ENCODE measurements at places on chromosomes 1 and 21.

GRCh38 chr21:42533963-42534355 is 20.3 kb downstream of the SLC37A1 start:
- DNase-seq = no peak

- DNase-seq = no peak
These were observed 432.2 kb downstream of the PCP4 start for GRCh38 chr21:40299451-40299850.

DNA sequence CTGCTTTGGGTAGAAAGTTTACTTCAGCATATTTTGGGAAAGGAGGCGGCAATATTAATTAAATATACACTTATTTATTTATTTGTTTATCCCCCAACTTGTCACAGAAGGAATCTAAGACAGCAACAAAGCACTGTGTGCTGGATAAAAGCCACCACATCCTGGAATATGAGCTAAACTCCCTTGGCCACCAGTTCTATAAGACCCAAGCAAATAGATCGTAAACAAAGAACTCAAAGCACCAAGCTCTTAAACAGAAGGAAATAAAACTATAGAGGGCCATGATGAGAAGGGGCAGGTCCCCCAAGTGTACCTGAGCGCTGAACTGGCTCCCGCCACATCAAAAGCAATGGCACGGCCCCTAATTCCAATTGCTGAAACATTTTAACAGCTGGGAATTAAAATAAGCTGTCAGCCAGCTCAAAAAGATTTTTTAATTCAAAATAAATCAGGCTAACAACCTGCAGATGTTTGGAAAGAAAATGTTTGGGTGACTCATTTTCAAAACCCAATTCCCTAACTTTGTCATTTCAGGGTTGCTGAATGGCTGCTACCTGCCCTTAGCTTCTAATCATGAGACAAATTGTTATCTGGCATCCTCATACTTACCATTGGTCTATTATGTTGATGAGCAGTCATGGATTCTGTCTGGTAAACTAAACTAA is 127.1 kb downstream of the SLC30A10 start:
- DNase-seq = no peak

- peak; percentile 56 for DNase-seq
These were observed 177.0 kb downstream of the CLIC6 start for GRCh38 chr21:34845521-34846451.

DNA sequence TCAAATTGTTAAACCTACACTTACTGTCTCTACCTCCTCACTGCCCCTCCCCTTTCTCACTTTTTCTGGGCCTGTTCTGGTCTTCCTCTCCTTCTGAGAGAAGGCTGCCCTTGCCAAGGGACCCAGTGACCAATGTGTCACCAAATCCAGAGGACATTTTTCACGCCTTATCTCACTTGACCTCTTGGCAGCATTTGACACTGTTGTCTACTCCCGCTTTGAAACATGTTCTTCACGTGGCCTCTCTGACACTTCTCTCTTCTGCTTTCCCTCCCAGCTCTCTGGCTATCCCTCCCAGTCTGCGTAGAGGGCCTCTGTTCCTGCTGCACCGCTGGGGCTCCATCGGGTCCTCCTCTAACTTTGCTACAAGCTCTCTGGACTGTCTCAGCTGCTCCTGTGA is 25.3 kb downstream of the KCNQ4 start:
- DNase-seq = no peak

DNA sequence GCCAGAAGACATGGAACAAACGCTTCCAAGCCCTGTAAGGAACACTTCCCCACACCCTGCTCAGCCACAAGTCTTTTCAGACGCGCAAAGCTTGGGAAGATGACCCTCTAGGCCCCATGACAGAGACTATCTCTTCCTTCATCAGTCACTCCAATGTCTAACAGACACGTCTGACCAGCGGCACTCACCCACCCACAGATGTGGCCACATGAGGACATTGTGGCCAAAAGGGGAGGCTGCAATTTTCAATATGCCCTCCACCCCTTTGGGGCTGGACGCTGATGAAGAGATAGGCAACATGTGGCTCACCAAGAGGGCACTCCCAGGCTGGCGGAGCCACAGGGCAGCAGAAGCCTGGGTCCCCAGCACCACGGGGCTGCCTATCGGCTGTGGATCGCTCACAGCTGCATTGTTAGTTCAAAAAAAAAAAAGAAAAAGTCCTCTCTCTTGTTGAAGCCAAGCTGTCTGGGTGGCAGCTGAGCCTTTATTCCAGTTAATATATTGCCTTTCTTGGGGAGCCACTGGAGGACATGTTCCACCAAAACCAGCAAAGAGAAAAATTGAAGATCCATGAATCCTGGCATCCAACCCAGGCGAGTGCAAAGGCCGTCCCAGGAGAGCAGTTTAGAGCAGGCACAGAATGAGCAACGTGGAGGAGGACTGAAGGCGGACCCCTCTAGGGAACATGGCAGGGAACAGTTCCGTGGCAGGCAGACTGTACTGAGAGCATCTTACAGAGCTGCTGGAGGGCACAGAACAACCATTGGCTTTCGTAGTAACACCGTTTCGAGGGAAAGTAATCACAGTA is 52.7 kb upstream of the GPR153 start:
- no peak for DNase-seq

DNA sequence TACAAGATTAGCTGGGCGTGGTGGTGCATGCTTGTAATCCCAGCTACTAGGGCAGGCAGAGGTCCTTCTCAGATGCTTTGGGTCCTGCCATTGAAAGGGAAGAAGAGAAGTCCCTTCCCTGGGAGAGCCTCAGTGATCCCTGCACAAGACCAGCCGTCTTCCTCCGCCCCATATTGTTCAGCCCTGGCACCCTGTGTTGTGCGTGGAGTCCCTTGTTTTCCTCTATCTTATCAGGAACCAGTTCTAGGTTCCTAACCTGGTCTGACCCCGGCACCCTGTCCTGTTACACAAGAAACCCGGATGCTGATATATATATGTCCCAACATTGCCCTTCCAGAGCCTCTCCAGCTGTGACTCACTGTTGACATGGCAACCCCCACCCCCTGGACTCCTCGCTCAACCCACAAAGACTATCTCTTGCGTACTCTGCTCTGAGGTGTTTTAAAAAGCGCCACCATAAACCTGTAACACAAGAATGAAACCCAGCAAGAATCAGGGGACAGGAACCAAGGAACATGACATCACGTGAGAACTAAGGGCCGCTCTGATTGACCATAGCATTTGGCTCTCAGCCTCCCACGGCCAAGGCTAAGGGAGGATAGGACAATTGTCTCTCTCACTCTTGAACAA is 4.8 kb downstream of the MX2 start:
- no peak for DNase-seq

DNA sequence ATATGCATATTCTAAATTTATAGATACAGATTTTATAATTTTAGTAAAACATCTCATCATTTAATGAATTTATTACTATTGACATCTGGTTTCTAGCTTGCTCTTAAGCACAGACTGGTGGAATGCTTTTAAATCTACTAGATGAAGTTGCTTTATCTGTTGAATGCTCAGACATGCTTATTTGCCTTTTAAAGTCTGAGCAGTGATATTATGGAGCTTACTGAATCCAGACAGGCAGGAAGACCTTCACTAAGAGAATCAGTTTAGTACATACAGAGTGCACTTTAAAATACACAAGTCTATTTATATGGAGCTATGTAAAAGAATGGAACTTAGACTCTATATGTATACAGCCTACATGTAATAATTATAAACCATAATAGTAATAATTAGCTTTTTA is 16.6 kb downstream of the SDCCAG8 start:
- DNase-seq = no peak

GRCh38 chr1:32861904-32862695 is 8.6 kb downstream of the FNDC5 start:
- no peak for DNase-seq

DNA sequence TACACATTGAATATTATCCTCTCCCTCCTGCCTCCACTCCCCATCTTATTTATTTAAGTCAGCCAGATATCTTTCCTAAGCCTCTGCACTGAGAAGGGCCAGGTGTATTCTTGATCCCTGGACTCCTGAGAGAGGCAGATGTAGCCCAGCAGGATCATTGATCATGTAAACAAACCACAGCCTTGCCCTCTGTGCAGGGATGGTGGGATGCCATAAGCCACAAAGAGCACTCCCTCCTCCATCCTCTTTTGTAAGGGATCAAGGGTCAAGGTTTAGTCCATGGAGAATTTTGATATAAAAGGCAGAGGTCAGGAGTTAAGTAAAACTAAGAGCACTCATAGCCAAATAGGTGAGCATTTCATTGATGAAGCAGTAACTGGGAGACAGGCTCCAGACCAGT is 17.3 kb downstream of the PHGDH start:
- no peak for DNase-seq

- no peak for DNase-seq
These were observed 52.8 kb downstream of the IFI44 start for GRCh38 chr1:78702426-78702825.

DNA sequence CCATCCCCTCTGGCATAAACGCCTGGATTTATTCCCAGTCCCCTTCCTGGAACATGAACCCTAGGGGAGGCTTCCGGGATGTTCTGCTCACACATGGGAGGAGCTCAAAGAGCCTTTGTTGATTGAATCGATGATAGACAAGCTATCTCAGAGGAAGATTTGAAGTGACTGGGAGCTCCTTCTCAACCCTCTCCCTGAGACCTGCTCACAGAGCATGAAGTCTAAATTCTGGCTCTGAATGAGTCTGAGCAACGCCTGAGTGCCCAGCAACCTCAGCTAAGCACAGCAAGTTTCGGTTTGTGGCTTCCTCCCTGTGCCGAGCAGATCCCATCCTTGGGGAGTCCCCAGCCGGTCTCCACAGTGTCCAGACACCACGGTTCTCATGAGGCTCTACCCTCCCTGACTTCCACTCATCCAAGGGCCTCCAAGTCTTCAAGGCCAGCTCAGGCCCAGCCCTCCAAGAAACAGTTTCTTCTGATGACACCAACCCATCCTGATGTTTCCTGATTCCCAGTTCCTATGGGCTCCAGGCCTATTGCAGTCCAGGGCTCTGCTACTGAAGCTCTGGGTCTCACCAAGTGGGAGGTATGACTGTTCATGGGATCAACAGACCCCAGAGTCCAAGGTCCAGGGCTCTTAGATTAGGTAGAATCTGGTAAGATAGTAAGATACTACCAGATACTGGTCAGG is 190.8 kb downstream of the DYRK1A start:
- no peak for DNase-seq

GRCh38 chr1:212070720-212071302 is 35.3 kb downstream of the DTL start:
- peak; percentile 52 for DNase-seq

DNA sequence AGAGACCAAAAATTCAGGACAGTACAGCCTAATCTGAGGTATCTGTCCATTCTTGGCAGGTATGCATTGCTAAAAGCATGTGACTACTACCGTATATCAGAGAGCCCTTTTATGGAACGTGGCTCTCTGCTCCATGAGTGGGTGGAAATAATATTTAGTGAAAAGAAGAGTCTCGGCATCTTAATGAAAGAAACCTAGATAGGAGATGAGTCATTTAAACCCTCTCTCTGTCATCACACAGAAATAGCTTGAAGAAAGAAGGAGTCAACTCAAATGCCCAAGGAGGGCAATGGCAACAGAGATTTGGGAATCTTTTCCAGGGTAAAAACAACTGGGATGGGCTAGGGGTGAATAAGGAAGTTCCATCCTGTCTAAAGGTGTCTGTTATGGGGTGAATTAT is 528.2 kb downstream of the SMYD3 start:
- DNase-seq = no peak

DNA sequence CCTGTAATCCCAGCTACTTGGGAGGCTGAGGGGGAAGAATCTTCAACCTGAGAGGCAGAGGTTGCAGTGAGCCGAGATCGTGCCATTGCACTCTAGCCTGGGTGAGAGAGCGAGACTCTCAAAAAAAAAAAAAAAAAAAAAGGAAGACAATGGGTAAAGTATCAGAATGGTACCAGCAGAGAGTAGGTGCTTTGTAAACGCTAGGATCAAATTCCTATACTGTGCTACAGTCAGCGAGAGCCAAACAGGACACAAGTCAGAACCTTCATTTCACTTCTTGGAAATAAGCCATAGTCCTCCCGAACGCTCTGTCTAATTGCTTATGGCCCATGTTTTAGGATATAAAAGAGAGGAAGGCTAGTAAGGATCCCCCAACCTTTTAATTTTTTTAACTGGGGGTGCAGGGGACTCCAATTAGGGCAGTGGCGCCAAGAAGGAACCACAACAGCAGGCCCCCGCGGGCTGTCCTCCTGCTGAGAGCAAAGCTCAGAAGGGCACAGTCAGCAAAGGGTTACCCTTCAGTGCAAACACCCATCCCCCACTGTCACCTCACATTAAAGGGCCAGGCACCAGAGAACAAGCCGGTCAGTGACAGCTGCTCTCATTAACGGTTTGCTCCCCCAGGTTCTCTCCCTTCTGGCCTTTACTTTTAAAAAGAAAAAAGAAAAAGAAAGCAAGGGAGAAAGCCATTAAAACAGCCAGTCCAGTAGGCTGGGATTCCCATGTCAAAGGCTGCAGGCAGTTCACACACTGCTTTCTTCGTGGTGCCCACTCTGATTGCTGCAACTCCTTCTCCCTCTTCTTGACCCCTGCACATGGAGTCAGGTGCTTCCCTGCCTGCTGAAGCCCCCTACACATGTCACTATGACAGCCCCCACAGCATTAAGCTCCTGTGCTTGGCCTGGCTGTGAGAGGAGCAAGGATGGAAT is 69.4 kb downstream of the PLPP3 start:
- no peak for DNase-seq

DNA sequence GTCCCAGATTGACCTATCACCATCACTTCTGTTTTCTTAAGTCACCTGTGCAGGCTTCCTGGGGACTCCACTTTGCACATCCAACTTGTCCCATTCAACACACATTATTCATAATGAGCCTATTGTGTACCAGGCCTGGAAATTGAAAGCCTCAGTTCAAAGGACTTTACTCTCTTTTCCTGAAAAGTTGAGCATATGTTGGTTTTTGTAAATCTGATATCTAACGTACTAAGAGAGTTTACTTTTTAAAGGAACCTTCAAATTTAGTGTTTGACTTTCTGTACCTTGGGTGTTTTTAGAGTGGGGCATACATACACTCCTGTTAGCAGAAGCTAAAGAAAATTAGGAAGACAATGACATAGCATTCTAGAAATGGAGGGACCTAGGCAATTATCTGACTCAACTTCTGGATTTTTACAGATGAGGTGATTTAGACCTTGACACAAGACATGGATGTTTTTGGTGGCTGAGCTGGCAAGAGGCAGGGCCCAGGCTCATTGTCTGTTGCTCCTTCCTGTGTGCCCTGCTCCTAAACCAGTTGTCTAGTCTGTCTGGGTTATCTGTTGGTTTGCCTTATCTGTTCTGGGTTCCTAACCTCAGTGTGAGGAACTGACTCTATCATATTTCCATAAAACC is 336.5 kb downstream of the RPS6KC1 start:
- no peak for DNase-seq

Measured in CD4-positive, alpha-beta T cell treated with Interleukin-4 for 4 hours (primary cell).